ENCODE measurements at places on chromosomes 2 and 18.
A peak's percentile ranks its signal among the peaks of the same experiment; 100 is the strongest.

DNA sequence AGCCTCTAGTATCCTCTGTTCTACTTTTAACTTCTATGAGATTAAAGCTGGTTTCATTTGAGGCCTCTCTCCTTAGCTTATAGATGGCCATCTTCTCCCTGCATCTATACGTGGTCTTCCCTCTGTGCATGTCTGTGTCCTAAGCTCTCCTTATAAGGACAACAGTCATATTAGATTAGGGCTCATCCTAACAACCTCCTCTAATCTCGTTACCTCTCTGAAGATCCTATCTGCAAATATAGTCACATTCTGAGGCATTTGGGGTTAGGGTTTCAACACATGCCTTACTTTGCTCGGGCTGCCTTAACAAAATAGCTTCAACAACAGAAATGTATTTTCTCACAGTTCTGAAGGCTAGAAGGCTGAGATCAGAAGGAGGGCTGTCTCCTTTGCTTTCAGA is 11.6 kb upstream of the APOB start:
- DNase-seq, result no peak

- no peak for DNase-seq
These were observed 87.8 kb downstream of the CALCRL start for GRCh38 chr2:187360286-187360685.

GRCh38 chr2:97969081-97970067 is 26.4 kb downstream of the TMEM131 start:
- DNase-seq, result no peak

GRCh38 chr2:275466-275865 is 10.7 kb downstream of the ACP1 start:
- peak; percentile 62 for DNase-seq

GRCh38 chr2:2636813-2637212 is 305.7 kb upstream of the MYT1L start:
- no peak for DNase-seq

DNA sequence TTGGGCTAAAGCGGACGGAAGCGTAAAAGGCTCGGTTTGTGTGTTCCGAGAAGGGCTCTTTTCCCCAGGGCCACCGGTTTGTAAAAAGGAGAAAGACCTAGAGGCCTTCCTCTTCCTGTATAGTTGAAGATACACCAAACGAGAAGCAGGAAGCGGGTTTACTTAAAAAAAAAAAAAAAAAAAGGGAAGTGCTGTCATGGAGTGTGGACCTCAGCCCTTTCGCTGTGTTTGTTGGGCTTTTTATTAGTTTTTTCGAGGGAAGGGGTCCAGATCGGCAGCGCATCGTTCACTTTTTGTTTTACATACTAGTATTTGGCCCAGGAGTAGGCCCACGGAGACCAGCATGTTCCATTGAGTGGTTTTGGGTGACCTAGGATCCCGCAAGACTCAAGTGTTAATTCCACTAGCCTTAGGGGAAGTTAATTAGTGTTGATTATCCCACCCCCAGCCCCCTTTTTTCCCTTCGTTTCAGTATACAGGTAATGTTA is 676 bp downstream of the ACTR2 start:
- DNase-seq, result peak; percentile 96
